ENCODE measurements at places on chromosomes 6 and 20. TPM values are rescaled to one million over a fixed set of nuclear protein-coding genes. Genes with fewer than 3 reads are reported as not detected.

DNA sequence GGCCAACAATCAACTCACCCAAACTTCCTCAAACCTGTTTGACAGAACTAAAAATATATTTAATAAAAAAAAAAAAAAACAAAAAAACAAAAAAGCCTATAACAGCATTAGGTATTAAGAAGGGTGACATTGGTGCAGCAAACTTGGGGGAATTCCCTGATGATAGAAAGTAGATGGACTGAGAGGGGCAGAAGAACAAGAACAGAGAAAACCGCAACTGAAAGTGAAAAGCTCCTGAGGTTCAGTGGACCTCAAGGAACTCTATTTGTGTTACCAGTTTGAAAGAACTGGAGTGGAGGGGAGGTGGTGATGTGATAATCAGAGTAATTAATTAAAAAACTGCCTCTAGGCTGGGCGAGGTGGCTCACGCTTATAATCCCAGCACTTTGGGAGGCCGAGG is 53.8 kb downstream of the MACROD2 start:
- H3K27ac ChIP-seq = no peak overlapping the region
- no peak for DNase-seq
- H3K36me3 ChIP-seq = no peaks in the 10 kb centered on the region
- H3K4me3 ChIP-seq = no peak overlapping the region
- no peaks in the 10 kb centered on the region for H3K4me1 ChIP-seq
- no peaks in the 10 kb centered on the region for H3K27me3 ChIP-seq

DNA sequence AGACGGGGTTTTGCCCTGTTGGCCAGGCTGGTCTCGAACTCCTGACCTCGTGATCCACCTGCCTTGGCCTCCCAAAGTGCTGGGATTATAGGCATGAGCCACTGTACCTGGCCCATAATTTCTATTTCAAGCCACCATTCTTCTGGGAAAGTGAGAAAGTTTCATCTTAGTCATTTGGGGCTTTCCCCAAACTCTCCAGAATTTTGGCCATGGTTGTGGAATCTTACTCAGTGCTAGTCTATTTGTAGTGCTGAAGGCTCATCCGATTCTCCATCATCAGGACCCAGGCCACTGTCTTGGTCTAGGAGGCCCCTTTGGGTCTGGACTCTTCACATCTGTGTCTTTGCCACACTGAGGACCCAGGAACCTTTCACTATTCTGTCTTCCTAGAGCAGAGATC is 164.9 kb downstream of the EYA2 start:
- no peak overlapping the region for H3K27ac ChIP-seq
- no peak overlapping the region for H3K4me3 ChIP-seq
- H3K4me1 ChIP-seq = no peaks in the 10 kb centered on the region
- DNase-seq = no peak
- H3K27me3 ChIP-seq = no peaks in the 10 kb centered on the region

Gene BPIFB4
- total RNA-seq = not detected

DNA sequence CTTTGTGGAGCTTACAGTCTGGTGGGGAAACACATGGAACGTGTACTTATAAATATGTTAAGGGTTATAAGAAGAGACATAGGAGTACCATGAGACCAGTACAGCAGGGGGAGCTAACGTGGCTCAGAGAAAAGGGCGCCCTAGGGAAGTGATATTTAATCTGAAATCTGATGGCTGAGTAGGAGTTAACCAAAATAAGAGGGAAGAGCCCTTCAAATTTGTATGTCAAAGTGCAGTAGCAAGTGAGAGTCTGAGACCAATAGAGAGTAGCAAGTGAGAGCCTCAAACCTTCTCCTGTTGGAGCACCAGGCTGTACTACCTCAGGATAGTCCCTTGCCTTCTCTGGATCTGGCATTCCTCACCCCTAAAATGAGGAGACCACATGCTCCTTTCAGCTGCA is 6.1 kb upstream of the PKIG start:
- peaks cover 23% of the 10 kb centered on the region for H3K4me1 ChIP-seq
- no peaks in the 10 kb centered on the region for H3K27me3 ChIP-seq
- peak; percentile 81 for DNase-seq
- no peaks in the 10 kb centered on the region for H3K36me3 ChIP-seq
- no peak overlapping the region for H3K4me3 ChIP-seq
- peak overlapping the region; percentile 91 for H3K27ac ChIP-seq

DNA sequence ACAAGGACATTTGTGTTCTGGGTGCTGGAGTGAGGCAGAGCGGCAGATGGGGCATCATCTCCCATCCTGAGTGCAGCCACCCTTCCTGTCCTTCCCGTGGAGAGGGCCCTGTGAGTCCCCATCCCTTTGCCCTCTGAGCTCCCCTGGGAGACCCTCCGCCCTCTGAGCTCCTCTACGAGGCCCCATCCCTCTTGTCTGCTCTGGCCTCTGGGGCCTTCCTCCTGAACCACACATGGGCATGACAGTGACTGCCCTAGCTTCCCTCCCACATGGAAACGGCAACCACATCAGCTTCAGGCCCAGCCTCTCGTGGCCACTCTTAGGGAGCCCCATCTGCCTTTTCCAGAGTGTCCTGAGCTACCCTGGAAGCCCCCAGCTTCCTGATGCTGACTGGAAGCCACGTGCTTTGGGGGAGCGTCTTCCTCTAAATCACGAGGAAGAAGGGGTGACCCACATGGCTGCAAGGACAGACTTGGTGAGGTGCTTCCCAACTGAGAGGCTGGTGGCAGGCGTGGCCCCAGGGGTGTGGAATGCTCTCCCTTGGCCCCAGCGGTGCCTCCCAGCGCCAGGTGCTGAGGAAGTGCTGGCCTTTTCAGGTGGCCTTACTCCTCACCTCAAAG is 52.6 kb downstream of the GINS1 start:
- no peak overlapping the region for H3K4me3 ChIP-seq
- no peak for DNase-seq
- H3K27me3 ChIP-seq = no peaks in the 10 kb centered on the region
- H3K36me3 ChIP-seq = peaks cover 1% of the 10 kb centered on the region
- no peaks in the 10 kb centered on the region for H3K4me1 ChIP-seq

GRCh38 chr6:55869674-55870073 is 5.7 kb downstream of the BMP5 start:
- no peaks in the 10 kb centered on the region for H3K4me1 ChIP-seq
- H3K4me3 ChIP-seq = no peak overlapping the region
- H3K27me3 ChIP-seq = no peaks in the 10 kb centered on the region
- no peak overlapping the region for H3K27ac ChIP-seq

DNA sequence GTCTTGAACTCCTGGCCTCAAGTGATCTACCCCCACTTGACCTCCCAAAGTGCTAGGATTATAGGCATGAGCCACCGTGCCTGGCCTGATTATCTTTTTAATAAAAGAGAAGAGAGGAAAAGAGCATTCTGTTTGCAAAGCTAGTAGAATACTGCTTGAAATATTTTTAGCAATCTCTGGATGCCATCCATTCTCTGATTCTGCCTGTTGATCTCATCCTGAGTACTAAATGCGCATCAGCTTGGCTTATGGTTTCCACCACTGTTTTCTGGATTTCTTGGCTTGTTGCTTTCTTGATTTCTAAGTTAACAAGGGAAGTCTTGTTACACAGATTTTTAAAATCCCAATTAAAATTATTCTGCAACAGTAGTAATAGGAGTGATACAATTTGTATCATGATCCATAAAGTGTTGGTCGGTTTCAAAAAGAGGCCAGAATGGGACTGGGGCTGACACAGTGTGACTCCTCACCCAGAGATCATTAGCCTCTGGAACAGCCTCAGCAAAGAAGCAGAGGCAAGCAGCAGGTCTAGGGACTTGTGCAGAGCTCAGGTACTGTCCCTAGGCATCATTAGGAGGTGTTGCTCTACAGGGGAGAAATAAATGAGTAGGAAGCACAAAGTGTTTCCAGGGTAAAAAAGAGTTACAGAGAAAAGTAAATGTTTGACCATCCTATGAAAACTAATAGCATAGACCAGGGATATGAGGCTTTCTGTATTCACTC is 17.8 kb upstream of the SLC16A10 start:
- peaks cover 15% of the 10 kb centered on the region for H3K27me3 ChIP-seq
- no peaks in the 10 kb centered on the region for H3K36me3 ChIP-seq
- H3K4me3 ChIP-seq = no peak overlapping the region
- no peaks in the 10 kb centered on the region for H3K4me1 ChIP-seq
- no peak overlapping the region for H3K27ac ChIP-seq

Gene CD83
- total RNA-seq = 5.0 TPM

Gene KCNK16
- not detected for total RNA-seq

Gene KIAA0408
- 1.3 TPM for total RNA-seq

DNA sequence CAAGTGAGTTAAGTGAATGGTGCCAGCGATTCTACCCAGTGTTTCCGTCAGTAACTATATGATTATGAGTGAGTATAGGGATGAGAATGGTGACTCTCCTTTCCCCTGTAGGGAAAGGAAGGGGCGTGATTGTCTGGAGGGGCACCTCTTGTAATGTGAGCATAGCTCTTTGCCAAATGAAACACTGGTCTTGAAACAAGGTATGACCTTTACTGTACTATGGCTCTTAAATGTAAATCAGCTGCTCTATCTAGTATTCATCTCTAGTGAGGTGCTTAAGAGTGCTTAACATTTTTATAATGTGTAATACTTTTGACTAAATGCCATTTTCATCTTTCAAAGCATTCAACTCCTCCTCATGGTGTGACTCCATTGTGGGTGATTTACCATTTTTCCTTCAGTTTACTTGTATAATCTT is 11.0 kb downstream of the PANK2 start:
- H3K27me3 ChIP-seq = no peaks in the 10 kb centered on the region
- no peak for DNase-seq
- H3K27ac ChIP-seq = no peak overlapping the region
- H3K4me1 ChIP-seq = peaks cover 6% of the 10 kb centered on the region
- no peak overlapping the region for H3K4me3 ChIP-seq

- H3K4me3 ChIP-seq = no peak overlapping the region
- H3K36me3 ChIP-seq = no peaks in the 10 kb centered on the region
- H3K27ac ChIP-seq = no peak overlapping the region
- DNase-seq = no peak
- H3K27me3 ChIP-seq = no peaks in the 10 kb centered on the region
These were observed 121.8 kb upstream of the HDGFL1 start for GRCh38 chr6:22447249-22448196.

DNA sequence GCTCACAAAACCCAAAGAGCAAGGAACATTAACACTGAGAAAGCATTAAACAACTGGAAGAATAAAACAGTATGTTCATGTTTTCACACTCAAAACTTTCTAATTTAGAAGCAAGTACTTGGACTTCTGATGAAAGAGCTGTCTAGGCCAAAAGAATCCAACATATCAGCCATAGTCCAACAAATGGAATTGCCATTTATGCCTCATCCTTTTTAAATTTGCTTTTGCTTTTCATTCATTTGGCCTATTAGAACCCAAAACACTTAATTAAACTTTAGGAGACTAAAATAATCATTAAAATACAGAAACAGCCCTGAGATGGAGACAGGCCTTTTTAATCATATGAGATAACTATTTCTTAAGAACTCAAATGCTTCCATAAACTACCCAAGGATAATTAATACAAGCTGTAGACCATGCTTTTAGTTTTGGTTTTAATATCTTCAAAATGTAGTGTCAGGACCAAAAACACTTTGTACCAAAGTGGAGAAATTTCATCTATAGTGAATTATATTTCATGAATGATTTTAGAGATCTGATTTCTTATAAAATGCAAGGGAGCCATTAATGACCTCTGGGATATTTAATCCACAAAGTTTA is 166.5 kb downstream of the KIF6 start:
- H3K4me3 ChIP-seq = no peak overlapping the region
- H3K4me1 ChIP-seq = no peaks in the 10 kb centered on the region
- DNase-seq = no peak
- no peak overlapping the region for H3K27ac ChIP-seq
- H3K27me3 ChIP-seq = no peaks in the 10 kb centered on the region

Gene CAGE1
- total RNA-seq = under 0.01 TPM

Gene C6orf52
- 0.26 TPM for total RNA-seq

- no peak for DNase-seq
- H3K4me1 ChIP-seq = no peaks in the 10 kb centered on the region
- no peak overlapping the region for H3K27ac ChIP-seq
- no peak overlapping the region for H3K4me3 ChIP-seq
- no peaks in the 10 kb centered on the region for H3K27me3 ChIP-seq
These were observed 214.1 kb upstream of the RREB1 start for GRCh38 chr6:6893701-6894100.

DNA sequence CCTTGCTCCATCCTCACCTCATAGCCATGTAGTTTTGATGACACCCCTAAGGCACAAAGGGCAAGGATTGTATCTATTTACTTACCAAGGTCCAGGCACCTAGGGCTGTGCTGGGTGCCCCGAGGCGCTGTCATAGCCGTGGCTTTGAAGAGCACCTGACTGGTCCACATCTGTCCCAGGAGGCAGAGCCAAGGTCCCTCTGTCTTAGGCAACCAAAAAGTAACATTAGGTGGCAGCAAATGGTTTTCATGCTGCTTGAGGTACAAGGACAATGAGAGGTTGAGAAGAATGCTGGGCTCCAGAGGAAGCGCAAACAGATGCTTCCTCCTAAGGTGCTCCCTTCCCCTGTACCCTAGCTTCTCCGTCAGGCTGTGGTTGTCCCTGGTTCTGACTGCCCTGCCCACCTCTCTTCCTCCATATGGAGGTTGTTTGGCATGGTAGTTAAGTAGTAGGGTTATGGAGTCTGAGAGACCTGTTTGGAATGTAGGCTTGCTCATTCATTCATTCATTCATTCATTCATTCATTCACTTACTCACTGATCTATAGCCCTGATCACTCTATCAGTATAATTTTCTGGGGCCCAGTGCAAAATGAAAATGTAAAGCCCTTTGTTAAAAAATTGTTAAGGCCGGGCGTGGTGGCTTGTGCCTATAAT is 3.0 kb upstream of the UQCC2 start:
- no peak overlapping the region for H3K4me3 ChIP-seq
- H3K27ac ChIP-seq = no peak overlapping the region
- peaks cover 7% of the 10 kb centered on the region for H3K4me1 ChIP-seq
- H3K36me3 ChIP-seq = no peaks in the 10 kb centered on the region

Gene KCNQ2
- not detected for total RNA-seq

Gene NEDD9
- 13.6 TPM for total RNA-seq

DNA sequence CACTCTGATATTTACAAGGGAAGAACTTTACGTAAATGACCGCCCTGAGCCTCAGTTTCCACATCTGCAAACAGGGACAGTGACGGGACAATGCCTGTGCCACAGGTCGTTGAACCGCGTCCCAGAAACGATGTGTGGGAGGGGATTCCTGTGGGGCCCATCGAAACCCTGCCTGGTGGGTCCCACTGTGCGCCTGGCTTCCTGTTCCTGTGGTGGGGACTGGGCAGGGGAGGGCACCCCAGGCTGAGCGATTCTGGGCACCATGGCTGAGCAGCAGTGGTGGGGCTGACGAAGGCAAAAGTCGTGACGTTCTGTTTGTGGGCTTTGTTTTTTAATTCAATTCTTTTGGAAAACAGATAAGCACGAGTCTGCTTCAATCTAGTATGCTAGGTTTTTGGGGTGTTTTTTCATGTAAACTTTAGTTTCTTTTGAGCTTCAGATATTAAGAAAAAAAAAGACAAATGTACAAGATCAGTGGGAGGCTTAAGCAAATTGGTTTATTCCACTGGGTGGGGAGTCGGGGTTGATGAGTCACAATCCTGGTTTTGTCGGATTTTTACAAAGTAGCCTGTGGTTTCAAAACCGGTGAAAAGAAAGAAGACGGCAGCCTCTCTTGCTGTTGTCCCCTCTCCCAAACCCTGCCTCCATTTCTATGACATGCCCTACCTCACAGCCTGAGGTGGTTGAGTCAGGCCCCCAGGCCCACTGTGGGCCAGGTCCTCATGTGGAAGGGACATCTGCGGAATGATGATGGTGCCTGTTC is 40.4 kb downstream of the GNAS-AS1 start:
- no peak for DNase-seq
- no peak overlapping the region for H3K4me3 ChIP-seq
- H3K4me1 ChIP-seq = no peaks in the 10 kb centered on the region
- no peaks in the 10 kb centered on the region for H3K27me3 ChIP-seq

Gene HLA-DMB
- 0.83 TPM for total RNA-seq

Gene FOXA2
- total RNA-seq = not detected

Gene FAM209B
- total RNA-seq = not detected

GRCh38 chr6:17291778-17292177 is 10.6 kb downstream of the RBM24 start:
- H3K4me3 ChIP-seq = no peak overlapping the region
- no peaks in the 10 kb centered on the region for H3K27me3 ChIP-seq
